ENCODE measurements at places on chromosomes 5 and 9.
A peak's percentile ranks its signal among the peaks of the same experiment; 100 is the strongest.

- no peak for DNase-seq
Observed at GRCh38 chr9:107279086-107279485, 4.0 kb upstream of the RAD23B start.

DNA sequence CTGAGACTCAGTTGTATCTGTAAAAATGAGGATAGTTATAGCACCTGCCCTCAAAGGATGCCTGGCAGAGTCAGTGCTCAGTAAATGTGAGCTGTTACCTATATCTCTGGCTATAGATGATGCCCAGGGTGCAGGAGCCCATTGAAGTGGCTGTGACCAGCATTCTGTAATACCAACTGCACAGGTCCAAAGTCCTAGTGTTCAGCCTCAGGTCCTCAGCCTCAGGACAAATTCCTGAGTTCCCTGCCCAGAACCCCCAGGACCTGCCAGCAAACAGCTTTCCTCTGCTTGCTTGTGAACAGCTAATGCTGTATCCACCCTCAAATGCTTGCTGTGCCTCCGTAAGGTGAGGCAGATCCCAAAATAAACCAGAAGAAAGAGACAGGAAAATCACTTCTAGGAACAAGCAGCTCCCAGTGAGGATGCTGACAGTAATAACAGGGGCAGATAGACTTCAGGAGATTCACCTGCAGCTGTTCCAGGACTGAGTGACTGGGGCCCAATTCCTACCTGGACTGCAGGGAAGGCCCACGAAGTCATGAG lies 80.8 kb downstream of the SIL1 start:
- no peak for DNase-seq

GRCh38 chr5:32182463-32183063 lies 8.4 kb upstream of the GOLPH3 start:
- DNase-seq: no peak

DNA sequence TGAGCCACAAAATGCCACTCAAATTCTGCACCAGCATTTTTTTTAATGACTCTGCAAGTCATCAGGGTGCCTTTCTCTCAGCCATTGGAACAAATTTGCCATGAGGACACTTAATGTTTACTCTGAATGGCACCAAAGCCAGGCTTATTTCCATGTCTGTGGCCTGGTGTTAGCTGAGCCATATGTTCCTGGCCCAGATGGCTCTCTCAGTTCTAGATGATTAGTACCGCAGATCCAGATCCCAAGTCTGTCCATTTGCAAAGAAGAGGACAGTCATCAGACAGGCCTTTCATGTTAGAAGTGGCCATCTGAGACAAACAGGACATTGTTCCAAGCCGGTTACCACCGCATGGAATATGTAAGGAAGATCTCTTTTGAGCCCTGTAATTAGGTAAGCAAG lies 70.3 kb downstream of the INSYN2B start:
- DNase-seq: no peak

DNA sequence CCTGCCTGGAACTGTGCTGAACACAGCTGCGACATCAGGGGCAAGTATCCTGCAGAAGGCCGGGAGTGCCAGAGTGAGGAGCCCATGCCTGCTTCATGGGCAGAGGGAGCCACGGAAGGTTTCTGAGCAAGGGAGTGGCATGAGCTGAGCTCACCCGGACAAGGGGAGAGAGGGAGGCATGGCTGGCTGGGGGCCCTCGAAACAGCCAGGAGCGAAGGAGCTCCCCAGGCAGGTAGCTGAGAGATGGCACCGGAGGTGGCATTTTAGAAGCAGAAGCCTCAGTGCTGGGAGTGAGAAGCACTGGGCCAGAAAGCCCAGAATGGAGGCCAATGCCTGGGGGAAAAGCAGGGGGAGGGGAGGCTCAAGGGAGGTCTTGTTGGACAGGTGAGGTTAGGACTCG lies 56.9 kb upstream of the SARDH start:
- no peak for DNase-seq

DNA sequence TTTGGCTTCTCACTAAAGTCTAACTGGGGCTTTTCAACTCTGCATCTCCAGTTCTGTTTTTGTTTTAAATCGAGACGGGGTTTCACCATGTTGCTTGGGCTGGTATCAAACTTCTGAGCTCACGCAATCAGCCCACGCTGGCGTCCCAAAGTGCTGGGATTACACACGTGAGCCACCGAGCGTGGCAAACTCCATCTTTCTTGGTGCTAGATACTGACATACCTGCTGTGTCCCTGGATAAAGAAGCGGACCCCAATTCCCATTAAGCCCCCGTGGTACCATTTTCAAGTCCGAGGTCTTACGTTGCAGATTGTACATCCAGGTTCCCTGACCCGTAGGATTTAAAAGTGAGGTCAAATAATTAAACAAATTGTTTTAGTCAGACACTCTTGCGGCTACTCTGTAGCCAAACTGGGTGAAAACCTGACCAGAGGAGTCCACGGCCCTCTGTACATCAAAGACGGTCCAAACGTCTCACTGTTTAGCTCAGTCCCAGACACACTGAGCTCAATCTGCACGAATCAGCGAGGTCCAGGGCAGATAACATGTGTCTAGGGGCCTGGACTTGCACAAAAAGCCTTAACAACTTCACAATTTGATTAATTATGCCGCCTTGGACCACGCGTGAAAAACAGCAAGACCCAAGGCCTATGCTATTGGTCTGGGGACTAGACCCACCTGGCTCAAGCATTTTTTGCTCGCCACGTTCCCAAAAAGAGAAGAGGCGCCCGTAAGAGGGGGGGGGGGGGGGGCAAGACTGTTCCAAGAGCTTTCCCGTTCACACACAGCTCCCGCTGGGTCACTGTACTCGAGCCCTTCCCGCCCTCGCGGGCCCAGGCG lies 727 bp upstream of the DNAJA1 start:
- no peak for DNase-seq

GRCh38 chr9:128114326-128115186 lies 13.0 kb downstream of the PTGES2 start:
- DNase-seq: no peak

DNA sequence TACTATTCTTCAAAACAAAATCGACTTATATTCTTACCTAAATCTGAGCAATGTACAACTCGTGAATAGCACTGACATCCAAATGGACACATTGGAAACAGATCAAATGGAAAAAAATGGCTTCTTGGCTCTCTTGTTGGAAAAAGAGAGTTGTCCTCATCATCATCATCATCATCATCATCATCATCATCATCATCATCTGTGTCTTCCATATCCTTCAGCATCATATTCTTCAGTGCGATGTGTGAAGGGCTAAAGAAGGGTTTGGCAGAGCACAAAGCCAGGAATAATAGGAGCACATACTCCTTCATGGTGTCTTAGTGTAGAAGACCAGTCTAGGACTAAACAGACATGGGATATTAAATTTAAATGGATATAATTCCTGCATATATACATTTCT lies 7.7 kb downstream of the ASPN start:
- no peak for DNase-seq

DNA sequence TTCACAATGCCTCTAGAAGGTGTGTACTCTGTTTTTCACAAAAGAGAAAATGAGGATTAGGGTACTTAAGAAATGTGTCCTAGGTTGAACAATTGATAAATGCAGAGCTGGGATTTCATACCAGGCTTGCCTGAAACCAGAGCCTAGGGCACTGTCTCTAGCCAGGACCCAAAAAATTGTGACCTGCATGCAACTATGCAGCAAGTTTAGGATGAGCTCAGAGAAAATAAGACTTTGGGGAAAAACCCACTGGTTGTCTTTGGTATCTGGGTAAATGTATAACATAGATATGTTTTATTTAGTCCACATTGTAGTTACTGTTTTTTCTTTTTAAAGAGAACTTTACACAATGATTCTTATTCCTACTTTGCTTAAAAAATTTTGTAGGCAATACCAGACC lies 177.1 kb upstream of the SEMA6A start:
- DNase-seq: no peak

DNA sequence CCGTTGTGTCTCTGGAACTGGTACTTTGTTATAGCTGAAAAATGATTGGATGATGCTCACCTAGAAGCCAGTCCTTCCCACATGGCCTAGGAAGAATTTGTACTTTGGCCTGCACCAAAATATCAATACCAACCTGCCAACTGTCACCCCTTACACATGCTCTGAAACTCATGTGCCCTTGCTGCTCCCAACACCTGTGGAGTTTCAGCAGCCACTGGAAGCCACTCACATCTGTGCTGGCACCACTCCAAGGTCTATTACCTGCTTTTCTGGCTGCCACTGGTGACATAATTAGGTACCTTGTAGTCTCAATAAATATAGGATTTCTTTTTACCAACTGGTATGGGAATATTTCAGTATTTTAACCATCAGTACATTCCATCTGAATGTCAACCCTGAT lies 363.6 kb downstream of the SH3GL2 start:
- DNase-seq: peak; percentile 38

DNA sequence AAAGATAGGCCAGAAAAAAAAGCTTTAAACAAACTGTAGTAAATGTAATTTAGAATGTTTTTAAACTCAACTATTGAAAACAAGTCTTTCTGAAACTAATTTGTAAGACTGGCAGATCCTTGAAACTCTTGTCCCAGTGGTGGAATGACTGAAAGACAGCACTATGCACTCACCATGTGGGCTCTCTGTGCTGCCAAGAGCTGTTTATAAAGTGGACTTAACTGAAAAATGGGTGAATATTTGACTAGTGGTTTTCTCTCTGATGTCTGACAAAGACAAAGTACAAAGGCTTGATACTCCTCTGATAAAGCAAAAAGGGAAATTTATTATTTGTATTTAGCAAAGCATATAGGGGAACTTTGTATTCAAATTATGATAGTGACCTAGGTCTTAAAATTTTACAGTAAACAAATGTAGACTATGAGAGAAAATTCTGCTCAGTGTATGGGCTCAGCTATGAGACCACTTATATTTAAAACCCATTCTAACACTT lies 635.4 kb downstream of the NR2F1-AS1 start:
- no peak for DNase-seq

DNA sequence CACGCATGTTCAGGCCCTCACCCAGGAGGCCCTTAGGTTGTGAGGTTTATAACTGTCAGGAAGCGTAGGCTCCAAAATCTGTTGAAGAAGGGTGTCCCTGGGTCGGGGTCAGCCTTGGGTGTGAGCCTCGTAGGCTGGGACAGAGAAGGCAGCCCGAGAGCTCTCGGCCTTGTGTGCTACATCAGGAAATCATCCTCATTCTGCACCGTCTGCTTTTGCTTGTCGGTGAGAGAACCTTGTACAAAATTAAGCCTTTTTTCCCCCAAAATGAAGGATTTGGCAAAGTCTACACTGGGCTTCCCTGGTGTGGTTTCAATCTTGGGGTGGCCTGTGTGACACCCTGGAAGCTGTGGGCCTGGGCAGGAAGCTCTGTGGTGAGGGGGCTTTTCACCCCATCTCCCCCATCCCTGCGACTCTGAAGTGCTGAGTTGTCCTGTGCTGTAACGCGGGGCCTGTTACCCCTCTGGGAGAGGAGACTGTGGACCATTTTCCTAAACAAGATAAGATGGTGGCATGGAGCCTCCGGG lies 55.3 kb downstream of the AHRR start:
- no peak for DNase-seq

- peak; percentile 100 for DNase-seq
Observed at GRCh38 chr5:17260549-17260948, 43.1 kb downstream of the BASP1 start.

DNA sequence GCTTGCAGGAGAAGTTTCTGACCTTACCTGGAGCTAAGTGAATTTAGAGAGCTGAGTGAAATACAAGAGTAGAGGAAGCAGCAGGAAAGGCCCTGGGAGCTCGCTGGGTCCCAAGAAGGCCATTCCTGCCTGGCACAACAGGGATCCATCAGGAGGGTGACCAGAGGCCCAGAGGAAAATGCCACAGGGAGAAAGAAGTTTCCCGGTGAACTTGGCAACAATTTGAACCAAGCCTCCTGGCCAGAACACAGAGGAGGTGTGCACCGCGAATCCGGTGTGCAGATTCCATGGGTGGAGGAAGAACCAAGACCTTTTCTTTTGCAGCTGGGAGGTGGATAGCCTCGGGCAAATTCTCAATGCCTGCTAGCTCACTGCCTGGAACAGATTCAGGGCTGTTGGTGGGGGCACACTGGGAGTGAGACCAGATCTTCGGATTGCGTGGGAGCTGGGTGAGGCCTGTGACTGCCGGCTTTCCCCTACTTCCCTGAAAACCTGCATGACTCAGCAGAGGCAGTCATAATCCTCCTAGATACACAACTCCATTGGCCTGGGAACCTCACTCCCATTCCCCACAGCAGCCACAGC lies 1850.9 kb upstream of the NUDT12 start:
- no peak for DNase-seq

DNA sequence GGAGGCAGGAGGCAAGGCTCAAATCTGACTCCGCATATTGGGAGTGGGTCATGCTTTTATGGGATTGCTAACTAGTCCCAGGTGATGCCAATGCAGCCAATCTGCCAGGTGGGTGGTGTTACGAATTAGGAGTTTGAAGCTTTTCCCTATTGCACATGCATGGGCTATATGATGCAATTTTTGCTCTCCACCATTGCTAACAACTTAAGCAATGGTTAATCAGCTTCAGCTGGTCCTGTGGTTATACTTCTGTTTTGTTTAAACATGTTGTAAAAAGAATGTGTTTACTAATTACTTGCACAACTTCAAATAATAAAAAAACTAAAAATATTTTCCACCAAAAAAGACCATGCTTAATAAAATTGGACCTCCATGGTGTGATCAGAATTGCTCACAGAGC lies 55.7 kb downstream of the SHC3 start:
- no peak for DNase-seq

DNA sequence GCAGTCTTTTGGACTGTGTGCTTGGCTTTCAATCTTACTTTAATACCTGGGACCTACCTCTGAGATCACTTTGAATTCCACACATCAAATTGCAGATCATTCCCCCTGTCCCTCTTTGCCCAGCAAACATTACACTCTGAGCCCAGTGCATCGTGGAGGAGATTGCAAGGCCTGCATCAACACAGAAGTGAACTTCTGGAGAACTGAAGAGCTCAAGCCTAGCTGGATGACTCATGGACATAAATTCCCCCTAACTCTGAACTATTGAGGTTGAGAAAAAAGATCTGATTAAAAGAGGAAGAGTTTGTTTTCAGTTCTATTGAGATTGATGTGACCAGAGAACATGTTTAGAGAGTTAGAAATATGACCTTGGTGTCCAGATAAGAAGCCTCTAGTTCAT lies 316.0 kb upstream of the DMAC1 start:
- DNase-seq: no peak

GRCh38 chr9:9257999-9258498 lies 1354.8 kb downstream of the PTPRD start:
- DNase-seq: peak; percentile 93

DNA sequence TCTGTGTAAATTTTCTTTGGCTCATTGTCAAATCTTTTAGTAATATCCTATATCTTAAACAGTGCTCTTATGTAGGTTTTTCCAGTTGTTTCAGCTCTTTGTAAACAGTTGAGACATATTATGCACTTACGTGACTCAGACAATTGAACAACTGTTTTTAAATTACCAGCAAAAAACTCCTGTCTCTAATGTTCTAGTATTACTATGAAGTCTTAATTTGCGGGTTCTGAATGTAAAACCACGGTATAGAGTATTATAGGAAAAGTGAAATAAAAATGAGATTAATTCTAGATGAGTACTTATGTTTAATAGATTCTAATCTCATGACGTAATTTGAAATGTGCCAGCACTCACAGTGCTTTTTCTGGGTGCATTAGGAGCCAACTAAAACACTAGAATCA lies 136.0 kb downstream of the GDNF start:
- DNase-seq: no peak

All from NCI-H748 treated with DMSO at 0.1 percent for 48 hours (cell line).